Thyroid gland (tissue), 4 donors: ENCODE measurements at places on chromosomes 11 and 22. TPM values are rescaled to one million over a fixed set of nuclear protein-coding genes. Genes with fewer than 3 reads are reported as not detected.

DNA sequence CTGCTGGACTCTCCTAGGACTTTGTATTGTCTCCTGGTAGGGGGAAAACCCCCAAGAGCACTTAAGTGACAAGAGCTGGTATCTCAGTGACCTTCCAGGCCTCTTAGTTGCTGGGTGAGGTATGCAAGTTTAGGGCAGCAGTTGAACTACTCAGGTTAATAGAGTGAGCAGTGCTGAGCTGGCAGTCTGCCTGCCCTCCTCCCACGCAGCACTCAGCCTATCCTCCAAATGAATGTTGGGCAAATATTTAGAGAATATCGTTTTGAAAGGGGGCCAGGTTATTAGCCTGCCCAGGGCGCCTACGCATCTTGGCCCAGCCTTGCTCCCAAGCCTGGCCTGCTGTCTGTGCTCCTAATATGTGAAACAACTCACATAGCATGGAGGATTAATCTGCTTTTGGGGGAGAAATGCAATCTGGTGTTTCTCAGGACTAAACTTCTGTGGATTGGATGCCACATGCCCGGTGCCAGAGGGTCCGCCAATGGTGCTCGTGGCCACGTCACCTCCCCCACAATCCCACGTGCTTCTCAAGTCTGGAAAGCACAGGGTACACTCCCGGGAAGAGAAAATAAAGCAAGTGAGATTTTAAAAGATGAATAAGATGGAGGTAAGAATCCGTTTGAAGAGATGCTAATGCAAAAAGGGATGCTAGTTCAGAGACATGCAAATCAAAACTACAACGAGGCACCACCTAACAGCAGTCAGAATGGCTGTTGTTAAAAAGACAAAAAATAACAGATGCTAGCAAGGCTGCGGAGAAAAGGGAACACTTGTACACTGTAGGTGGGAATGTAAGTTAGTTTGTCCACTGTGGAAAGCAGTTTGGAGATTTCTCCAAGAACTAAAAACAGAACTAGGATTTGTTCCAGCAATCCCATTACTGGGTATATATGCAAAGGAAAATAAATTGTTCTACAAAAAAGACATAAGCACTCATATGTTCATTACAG lies 67.7 kb downstream of the SPON1 start:
- no peak overlapping the region for H3K4me3 ChIP-seq
- peak overlapping the region; percentile 31 for H3K27ac ChIP-seq
- no peaks in the 10 kb centered on the region for H3K27me3 ChIP-seq
- DNase-seq, result peak; percentile 97
- peaks cover 14% of the 10 kb centered on the region for H3K4me1 ChIP-seq

GRCh38 chr11:78576549-78577097 lies 2.0 kb upstream of the NARS2 start:
- no peak overlapping the region for H3K4me3 ChIP-seq
- H3K4me1 ChIP-seq, result peaks cover 4% of the 10 kb centered on the region
- no peaks in the 10 kb centered on the region for H3K36me3 ChIP-seq
- H3K27ac ChIP-seq, result no peak overlapping the region
- H3K27me3 ChIP-seq, result no peaks in the 10 kb centered on the region

DNA sequence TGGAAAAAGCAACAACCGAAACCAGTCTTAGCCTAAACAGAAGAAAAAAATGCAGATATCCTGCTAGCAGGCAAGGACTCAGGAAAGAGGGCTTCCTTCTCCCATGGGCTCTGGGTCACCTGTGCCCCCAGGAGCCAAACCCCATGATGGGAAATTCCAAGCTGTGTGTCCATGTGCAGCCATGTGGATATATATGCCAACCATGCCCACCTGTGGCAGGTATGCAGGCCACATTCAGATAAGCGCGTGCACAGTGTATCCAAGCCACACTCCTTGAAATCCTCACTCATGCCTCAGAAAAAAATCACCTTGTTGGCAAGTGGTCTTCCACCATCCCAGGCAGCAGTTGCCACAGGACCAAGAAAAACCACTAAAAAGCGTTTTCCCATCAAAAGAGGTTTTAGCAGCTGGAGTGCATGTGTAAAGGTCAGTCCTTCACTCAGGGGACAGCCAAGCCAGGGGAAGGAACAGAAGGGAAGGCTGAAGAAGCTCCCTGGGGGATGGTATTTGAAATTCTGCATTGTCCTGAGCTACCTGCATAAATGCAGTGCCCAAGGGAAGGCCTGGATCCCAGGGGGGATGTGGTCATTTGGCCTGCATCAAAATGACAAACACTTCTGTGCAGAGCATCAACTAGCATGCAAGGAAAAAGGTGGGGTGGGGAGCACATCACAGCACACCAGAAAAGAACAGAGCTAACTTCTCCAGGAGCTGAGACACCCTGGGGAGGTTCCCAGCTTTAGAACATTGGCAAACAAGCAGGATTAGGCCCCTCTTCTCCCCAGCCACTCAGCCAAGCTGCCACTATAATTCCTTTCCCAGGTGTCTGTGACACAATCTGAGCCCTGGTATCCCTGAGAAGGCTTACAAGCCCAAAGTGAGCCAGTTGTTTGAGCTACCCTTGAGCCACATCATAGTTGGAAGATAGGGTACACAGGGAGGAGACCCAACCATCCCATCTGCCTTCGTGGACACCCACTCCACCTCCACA lies 76.2 kb downstream of the GALNT18 start:
- H3K4me1 ChIP-seq, result peaks cover 50% of the 10 kb centered on the region
- no peaks in the 10 kb centered on the region for H3K27me3 ChIP-seq
- H3K4me3 ChIP-seq, result no peak overlapping the region
- no peaks in the 10 kb centered on the region for H3K36me3 ChIP-seq

DNA sequence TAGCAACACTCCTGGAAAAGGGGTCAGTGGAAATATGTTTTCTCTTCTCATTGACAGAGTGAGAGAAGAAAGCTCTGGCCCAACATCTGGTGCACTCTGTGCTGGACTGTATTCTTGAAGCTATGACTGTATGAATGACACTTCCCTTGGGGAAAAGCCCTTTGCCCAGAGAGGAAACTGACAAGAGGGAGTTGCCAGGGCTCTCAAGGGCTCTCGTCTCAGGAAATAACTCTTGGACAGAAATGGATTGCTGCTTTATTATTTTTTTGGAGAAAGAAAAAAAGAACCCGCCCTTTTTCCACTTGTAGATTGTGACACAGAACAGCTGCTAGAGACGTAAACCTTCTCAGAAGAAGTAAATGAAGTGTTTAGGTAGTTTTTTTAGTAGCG lies 11.4 kb downstream of the ETS1 start:
- H3K4me1 ChIP-seq, result peaks cover 16% of the 10 kb centered on the region
- no peak overlapping the region for H3K4me3 ChIP-seq
- H3K27ac ChIP-seq, result peak overlapping the region; percentile 39
- DNase-seq, result peak; percentile 35

DNA sequence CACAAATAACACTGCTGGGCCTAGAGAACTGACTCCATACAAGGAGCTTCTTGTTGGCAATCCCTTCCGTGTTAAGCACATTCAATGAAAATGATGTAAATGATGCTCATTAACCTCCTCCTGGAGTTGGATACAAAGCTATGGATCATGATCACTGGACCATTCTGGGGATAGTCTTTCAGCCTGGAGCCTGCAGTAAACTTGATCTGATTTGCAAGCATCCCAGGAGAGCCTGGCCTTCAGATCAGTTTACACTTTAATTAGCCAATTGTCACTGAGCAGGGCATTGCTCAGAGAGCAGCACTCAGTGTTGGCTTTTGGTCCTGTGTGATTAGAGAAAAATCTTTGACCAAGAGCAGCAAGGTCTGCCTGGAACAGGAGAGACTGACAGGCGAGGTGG lies 45.6 kb downstream of the ARFGAP3 start:
- DNase-seq, result no peak
- H3K4me3 ChIP-seq, result no peak overlapping the region
- peaks cover 32% of the 10 kb centered on the region for H3K4me1 ChIP-seq
- H3K27ac ChIP-seq, result no peak overlapping the region

GRCh38 chr11:102318469-102318868 lies 1.2 kb downstream of the BIRC3 start:
- H3K4me1 ChIP-seq, result peaks cover 6% of the 10 kb centered on the region
- no peak for DNase-seq

DNA sequence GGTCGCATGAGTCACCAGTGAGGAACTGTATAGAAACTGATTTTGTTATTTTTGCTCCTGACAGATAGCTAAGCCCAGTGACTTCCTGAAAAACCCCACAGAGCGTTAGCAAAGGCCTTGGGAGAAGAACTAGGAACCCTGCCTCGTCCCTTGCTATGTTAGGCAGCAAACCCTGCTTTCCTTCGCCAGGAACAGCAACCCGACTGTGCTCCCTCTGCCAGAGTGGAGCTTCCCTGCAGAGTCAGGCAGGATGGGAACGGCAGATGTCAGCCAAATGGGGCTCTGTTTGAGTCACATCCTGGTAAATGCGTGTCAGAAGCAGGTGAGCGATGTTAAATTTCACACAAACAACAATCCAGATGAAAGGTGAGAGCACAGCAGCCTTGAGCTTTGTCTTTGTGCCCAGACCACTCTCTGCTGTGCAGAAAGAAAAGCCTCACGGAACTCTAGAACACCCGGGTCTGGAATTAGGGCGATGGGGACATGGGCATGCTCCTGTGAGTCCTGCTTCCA lies 186.6 kb downstream of the ADAMTS15 start:
- no peaks in the 10 kb centered on the region for H3K36me3 ChIP-seq
- H3K4me3 ChIP-seq, result no peak overlapping the region
- no peak for DNase-seq
- H3K4me1 ChIP-seq, result no peaks in the 10 kb centered on the region
- no peak overlapping the region for H3K27ac ChIP-seq

DNA sequence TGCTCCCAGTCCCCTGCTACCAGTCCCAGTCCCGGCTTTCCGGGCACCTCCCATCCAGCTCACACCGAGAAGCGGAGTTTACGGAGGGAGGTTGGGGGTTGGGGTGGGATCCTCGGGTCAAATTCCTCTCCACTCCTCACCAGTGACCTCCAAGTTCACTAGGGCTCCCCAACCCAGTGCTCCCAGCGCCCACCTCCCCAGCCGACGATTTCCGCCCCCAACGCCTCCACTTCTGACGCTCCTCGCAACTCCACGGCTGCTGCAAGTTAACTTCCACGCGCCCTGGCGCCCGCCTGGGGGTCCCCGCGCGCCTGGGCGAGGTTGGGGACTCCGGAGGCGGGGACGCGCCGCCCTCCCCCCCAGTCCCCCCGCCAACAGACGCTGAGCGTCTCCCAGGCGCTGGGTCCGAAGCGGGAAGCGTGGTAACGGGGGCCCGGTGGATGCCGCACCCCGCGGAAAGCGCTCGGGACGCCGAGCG lies 526 bp downstream of the TPST2 start:
- H3K27ac ChIP-seq, result peak overlapping the region; percentile 47
- peaks cover 34% of the 10 kb centered on the region for H3K4me1 ChIP-seq
- H3K27me3 ChIP-seq, result no peaks in the 10 kb centered on the region

GRCh38 chr11:29333993-29334775 lies 682.6 kb downstream of the KCNA4 start:
- H3K4me1 ChIP-seq, result no peaks in the 10 kb centered on the region
- no peak overlapping the region for H3K4me3 ChIP-seq
- no peak for DNase-seq
- no peaks in the 10 kb centered on the region for H3K27me3 ChIP-seq
- no peaks in the 10 kb centered on the region for H3K36me3 ChIP-seq

GRCh38 chr11:77040401-77040777 lies 6.2 kb downstream of the B3GNT6 start:
- H3K27me3 ChIP-seq, result peaks cover 13% of the 10 kb centered on the region
- no peaks in the 10 kb centered on the region for H3K36me3 ChIP-seq
- DNase-seq, result no peak
- H3K27ac ChIP-seq, result no peak overlapping the region

DNA sequence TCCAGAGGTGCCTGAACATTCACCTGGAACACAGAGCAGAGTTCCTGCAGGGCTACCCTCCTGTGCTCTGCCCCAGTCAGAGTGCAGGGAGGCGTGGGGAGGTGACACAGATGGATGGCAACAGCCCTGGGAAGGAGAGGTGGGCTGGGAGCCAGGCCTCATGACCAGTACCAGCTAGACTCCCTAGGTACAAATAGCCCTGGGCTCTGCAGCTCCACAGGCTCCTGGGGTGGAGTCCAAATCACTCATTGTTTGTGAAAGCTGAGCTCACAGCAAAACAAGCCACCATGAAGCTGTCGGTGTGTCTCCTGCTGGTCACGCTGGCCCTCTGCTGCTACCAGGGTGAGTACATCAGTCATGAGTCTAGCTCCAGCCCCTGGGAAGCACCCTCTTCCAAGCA lies at the start of gene SCGB1D2:
Gene SCGB1D2 (plus strand): TSS at position 219 of the 400 bp plus-strand sequence. CDS start 69 bp downstream, at position 288.
- no peaks in the 10 kb centered on the region for H3K36me3 ChIP-seq
- no peak within 1 kb of the TSS for H3K27ac ChIP-seq
- DNase-seq, result peak; percentile 97
- no peak within 1 kb of the TSS for H3K4me3 ChIP-seq
- H3K27me3 ChIP-seq, result no peaks in the 10 kb centered on the region

GRCh38 chr11:126840201-126840886 lies 160.2 kb downstream of the KIRREL3 start:
- no peaks in the 10 kb centered on the region for H3K36me3 ChIP-seq
- H3K4me3 ChIP-seq, result no peak overlapping the region
- DNase-seq, result no peak
- no peak overlapping the region for H3K27ac ChIP-seq
- H3K27me3 ChIP-seq, result no peaks in the 10 kb centered on the region
- H3K4me1 ChIP-seq, result no peaks in the 10 kb centered on the region

- no peak overlapping the region for H3K4me3 ChIP-seq
- peaks cover 11% of the 10 kb centered on the region for H3K36me3 ChIP-seq
- no peaks in the 10 kb centered on the region for H3K27me3 ChIP-seq
- H3K27ac ChIP-seq, result no peak overlapping the region
- no peak for DNase-seq
These were observed 105.8 kb upstream of the BID start for GRCh38 chr22:17880020-17880419.

GRCh38 chr22:36480941-36481392 lies 473 bp downstream of the TXN2 start:
- peaks cover 8% of the 10 kb centered on the region for H3K4me1 ChIP-seq
- no peaks in the 10 kb centered on the region for H3K27me3 ChIP-seq
- peaks cover 21% of the 10 kb centered on the region for H3K36me3 ChIP-seq
- H3K4me3 ChIP-seq, result peak overlapping the region; percentile 60

GRCh38 chr11:134537296-134537695 lies 125.3 kb upstream of the B3GAT1 start:
- peak; percentile 80 for DNase-seq
- H3K27ac ChIP-seq, result peak overlapping the region; percentile 28
- peaks cover 9% of the 10 kb centered on the region for H3K4me1 ChIP-seq
- no peak overlapping the region for H3K4me3 ChIP-seq
- H3K27me3 ChIP-seq, result no peaks in the 10 kb centered on the region

DNA sequence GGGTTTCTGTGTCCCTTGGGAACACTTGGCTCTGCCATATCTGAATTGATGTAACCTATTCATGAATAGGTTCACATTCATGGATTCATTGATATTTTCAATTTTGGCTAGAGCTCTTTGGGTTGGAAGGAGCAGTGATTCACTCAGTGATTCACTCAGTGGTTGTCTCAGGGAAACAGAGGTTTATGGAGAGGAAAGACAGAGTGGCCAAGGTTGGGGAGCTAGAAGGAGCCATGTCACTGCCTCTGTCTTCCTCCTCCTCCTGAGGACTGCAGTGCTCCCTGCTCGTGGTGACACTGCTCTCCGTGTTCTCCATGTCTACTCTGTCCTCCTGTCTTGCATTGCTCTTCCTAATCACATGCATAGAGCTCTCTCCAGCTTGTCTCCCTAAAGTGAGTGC lies 17.4 kb downstream of the CEP164 start:
- H3K4me3 ChIP-seq, result no peak overlapping the region
- peaks cover 21% of the 10 kb centered on the region for H3K36me3 ChIP-seq
- H3K27me3 ChIP-seq, result no peaks in the 10 kb centered on the region
- H3K27ac ChIP-seq, result no peak overlapping the region
- peaks cover 8% of the 10 kb centered on the region for H3K4me1 ChIP-seq

Gene MGAT3
- total RNA-seq, result 1.1 TPM

Gene TSPAN32
- total RNA-seq, result not detected

Gene NUP50
- 74.5 TPM for total RNA-seq

Gene ALDH3B2
- total RNA-seq, result 1.3 TPM

Gene WNT11
- total RNA-seq, result 11.0 TPM

Gene DDX25
- total RNA-seq, result 2.0 TPM
